ENCODE measurements at places on chromosomes 1 and 21.

DNA sequence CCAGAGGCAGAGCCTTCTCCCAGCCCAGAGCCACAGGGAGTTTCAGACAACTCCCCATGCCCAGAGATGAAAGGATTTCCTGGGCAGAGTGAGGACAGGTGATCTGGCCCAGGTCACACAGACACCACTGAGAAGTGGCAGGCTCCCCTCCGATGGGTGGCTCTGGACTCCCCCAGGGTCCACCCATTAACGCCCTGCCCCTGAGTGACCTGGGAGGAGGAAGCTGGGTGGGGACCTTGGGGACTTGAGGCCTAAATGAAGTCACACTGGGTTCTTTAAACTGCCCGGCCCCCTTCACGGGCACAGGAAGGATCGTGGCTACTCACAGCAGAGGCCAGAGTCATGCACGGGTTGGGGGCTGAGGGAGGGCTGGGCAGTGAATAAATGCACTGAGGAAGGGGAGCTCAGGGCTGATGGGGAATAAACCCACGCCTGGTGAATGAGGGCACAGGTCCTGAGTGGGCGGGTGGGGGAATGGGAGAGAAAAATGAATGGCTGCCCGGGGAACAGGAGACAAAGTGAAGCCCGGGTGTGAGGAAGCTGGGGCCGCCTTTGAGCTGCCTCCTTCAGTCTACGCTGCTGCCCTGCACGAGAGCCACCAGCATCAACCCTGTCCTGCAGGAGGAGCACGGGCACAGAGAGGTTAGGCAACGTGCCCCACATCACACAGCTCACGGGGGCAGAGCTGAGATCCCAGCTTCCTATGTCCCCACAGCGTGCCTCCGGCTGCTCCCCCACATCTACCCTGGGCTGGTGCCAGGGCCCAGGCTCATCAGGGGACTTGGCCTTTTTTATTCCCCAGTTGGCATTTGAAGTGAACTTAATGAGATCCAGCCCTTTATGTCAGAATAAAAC, 404.3 kb downstream of the MATN1 start:
- DNase-seq = no peak

DNA sequence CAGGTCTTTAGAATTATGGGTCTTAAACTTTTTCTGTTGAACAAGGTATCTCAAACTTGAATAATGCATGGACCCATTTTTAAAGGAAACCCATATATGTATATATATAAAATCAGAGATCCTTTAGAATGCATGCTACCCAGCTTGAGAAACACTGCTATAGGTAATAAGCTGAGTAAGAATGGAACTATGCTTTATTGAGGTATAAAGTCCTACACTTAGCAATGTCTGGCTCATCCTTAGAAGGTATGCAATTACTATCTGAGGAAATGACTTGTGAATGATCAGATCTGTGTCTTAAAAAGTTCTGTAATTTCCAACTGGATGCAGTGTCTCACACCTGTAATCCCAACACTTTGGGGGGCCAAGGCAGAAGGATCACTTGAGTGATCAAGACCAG, 11.2 kb downstream of the TRAF3IP3 start:
- DNase-seq = no peak

DNA sequence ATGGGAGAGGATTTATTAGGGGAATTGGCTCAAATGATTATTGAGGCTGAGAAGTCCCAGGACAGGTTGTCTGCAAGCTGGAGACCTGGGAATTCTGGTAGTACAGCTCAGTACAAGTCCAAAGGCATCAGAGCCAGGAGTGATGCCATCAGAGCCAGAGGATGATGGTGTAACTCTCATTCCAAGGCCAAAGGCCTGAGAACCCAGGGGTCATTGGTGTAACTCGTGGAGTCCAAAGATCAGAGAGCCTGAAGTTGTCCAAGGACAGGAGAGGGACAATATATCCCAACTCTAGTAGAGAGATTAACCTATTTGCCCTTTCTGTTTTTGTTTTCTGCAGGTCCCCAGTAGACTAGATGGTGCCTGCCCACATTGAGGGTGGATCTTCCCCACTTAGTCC, 134.3 kb downstream of the MAP3K21 start:
- DNase-seq = no peak

DNA sequence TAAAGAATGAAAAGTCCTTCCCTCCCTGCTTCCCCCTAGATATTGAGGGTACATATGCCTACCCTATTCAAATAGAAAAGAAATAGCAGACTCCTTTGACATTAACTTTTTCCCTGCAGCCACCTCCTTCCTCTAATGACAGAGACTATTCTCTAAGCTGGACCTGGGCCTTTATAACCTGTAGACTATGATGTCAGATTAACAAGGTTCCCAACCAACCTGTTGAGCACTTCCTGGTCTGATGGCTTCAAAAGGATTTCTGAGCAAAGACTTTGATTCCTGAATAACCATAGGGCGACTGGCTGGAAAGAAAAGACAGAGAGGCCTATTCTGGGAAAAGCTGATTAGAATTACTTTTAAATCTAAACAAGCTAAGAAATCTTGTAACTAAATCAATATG, 18.4 kb upstream of the C1orf216 start:
- no peak for DNase-seq

DNA sequence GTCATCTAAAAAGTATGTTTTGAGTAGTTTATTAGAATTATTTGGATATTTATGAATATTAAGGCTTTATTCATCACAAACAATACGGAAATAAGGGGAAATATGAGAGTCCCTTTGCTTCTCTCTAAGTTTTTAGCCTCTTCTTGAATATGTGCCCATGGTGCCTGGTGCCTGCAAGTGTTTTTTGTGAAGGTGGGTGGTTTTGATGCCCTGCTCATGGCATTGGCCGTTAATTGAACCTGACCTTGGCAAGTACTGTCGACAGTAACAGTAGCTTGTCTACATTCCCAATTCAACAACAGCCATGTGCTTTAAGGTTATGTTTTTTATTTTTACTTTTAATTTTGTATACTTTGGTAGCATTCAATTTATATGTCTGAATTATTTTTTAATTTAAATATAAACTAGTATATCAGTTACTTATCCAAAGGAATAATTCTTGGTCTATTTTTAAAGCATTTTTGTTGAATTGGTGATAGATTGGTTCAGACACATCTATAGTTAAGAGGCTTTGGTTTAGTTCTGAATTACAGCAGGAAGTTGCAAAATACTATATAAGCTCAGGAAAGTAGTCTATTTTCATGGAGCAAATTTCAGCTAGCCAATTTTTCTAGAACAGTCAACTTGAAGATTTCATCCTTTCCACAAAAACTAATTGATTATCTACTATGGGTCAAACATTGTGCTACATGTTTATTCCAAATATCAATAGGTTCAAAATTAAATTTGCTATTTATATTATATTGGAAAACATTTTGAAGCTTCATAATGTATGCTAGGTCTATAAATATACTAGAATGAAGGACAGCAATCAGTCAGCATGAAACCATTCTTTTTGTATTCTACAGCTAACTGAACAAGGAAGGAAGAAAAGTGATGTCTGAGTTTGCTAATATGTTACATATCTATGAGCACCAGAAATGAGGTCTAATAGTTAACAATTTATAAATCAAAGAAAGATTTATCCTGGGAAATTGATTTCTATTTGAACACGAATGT, 184.4 kb downstream of the MRPL39 start:
- DNase-seq = no peak

DNA sequence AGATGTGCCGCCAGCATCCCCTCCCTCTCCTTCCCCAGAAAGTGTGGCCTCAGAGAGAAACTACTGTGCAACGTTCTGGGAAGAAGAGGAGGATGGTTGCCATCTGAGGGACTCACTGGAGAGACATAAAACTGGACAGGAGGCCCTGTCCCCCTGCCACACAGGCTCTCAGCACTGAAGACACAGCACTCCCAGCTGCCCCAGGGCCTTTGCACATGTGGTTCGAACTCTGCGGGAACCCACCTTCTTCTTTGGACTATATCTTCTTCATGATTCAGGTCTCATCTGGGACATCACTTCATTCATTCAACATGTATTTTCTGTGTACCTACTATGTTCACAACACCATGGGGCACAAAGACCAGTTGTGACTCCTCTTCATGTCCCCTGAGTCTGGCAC, 17.4 kb downstream of the IGSF21 start:
- DNase-seq = no peak
